ENCODE measurements at places on chromosomes 7 and 10.

DNA sequence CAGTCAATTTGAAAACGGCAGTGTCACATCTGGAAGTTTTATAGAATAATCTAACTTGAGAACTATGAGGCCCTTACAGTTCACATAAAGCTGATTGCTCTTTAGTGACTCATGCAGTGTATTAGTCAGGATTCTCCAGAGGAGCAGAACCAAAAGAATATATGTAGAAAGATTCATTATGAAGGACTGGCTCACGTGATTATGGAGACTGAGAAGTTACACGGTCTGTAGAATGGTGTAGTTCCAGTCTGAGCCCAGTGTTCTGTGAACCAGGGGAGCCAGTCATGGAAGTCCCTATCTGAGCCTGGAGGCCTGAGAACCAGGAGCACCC lies 21.5 kb downstream of the RBM33 start:
- no peak for DNase-seq

GRCh38 chr7:139734395-139734794 lies 43.4 kb downstream of the HIPK2 start:
- DNase-seq = no peak

DNA sequence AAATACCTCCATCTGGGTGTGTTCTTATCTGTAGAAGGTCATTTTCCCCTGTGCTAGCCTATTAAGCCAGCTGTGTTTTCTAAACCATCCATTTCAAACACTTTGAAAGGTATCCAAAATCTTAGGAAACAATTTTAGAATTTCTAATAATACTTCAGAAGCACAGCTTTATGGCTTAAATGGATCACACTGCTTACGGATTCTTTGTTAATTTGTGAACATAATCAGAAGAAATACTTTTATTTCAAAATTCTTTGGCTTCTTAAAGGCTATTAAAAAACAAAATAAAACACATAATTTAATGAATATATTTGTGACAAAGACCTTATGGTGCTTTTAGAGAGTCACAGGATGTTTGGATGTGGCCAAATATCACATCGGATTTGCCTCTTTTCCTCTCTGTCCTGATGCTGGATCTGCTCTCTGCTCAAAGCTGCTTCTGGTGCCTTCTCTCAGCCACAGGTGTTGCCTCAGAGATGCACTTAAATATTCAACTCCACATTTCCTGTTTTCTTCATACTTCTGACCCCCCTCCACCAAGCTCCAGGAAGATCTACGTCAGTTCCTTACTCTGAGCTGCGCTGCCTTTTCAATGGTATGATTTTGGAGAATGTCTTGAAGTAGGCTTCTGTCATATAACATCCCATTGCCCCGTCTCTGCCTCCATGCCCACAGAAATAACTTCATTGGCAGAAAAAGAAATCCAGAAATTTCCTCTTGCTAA lies 230.6 kb downstream of the MLLT10 start:
- DNase-seq = no peak

GRCh38 chr10:6218692-6219493 lies 16.2 kb downstream of the PFKFB3 start:
- no peak for DNase-seq

- DNase-seq = no peak
Observed at GRCh38 chr7:131637859-131638258, 81.4 kb upstream of the PODXL start.

DNA sequence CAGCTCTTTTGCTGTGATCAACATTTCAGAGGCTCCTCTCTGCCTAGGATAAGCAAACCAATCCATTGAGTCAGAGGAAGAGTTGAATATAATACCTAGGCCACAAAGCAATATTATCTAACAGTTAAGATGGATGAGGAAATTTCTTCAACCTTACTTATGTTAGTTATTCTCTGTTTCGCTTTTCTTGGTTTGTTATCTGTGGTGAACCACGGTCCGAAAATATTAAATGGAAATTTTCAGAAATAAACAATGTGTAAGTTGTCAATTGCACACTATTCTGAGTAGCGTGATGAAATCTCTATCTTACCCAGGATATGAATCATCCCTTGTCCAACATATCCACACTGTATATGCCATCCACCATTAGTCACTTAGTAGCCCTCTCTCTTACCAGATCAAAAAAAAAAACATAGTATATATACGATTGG lies 1.5 kb upstream of the HTR7 start:
- DNase-seq = no peak

DNA sequence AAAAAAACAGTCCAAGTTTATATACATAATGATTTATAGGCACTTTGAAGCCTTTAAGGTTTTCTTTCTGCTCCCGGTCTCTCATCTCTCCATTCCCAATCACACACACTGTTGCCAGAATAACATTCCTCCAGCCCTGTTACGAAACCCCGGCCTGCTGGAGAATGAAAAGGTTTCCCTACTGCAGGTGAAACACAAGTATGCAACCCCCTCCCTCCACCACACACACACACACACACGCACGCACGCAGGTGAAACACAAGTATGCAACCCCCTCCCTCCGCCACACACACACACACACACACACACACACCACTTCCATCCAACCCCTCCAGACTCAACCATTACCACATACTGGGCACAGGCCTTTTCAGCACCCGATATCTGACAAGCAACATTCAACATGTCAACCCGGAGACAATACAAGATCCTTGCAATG lies 87.5 kb downstream of the PARD3 start:
- no peak for DNase-seq

DNA sequence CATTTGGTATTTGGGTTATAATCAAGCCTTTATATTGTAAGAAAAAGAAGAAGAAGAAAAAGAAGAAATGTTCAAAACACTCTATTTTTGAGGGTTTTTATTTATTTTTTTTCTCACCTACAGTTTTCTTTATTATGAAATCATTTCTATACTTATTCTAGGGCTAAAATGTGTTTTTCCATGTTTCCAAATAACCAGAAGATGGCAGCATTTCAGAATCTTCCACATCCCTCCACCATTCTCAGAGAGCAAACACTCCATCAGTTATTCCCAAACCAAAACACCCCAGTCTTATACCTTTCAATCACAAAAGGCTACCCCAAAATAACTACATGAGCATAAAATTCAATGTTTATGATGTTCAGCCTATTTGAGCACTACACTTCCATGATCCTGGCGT lies 38.7 kb upstream of the PPP1R17 start:
- no peak for DNase-seq

- no peak for DNase-seq
Observed at GRCh38 chr10:82908751-82909150, 1033.8 kb downstream of the NRG3 start.

GRCh38 chr10:34804306-34804705 lies 10.8 kb downstream of the PARD3 start:
- no peak for DNase-seq

DNA sequence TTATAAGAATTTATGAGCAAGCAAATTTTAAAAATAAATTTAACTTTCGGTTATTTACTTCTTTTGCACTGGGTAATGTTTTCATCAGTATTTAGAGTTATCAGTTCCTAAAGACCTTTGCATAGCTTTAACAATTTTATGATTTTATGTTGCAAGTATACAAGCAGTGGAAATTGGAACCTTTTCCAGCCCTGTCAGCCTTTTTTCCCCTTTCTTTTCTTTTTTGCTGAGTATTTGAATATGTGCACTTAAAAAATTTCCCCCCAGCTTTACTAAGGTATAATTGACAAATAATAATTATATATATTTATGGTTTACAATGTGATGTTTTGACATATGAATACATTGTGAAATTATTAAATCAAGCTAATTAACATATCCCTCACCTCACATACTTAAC lies 62.6 kb downstream of the MKLN1 start:
- no peak for DNase-seq

GRCh38 chr7:123876557-123877256 lies 31.7 kb downstream of the HYAL4 start:
- no peak for DNase-seq

- DNase-seq = no peak
Observed at GRCh38 chr10:127257395-127257794, 61.0 kb upstream of the INSYN2A start.

GRCh38 chr7:28556671-28557070 lies 144.4 kb downstream of the CREB5 start:
- no peak for DNase-seq

- no peak for DNase-seq
Observed at GRCh38 chr10:73743327-73743904, 756 bp upstream of the SEC24C start.

- no peak for DNase-seq
Observed at GRCh38 chr10:124378881-124379471, 39.7 kb downstream of the OAT start.

DNA sequence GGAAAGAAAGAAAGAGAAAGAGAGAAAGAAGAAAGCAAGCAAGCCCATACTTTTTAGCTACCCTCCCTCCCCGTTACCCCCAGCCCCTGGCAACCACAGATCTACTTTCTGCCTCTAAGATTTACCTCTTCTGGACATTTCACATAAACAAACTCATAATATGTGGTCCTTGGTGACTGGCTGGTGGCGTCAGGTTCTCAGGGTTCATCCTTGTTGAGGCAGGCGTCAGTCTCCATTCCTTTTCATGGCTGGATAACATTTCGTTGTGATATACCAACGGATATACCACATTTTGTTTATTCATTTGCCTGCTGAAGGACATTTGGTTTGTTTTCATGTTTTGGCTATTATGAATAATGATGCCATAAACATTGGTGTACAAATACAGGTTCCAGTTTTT lies 30.5 kb downstream of the CDH23 start:
- DNase-seq = no peak

DNA sequence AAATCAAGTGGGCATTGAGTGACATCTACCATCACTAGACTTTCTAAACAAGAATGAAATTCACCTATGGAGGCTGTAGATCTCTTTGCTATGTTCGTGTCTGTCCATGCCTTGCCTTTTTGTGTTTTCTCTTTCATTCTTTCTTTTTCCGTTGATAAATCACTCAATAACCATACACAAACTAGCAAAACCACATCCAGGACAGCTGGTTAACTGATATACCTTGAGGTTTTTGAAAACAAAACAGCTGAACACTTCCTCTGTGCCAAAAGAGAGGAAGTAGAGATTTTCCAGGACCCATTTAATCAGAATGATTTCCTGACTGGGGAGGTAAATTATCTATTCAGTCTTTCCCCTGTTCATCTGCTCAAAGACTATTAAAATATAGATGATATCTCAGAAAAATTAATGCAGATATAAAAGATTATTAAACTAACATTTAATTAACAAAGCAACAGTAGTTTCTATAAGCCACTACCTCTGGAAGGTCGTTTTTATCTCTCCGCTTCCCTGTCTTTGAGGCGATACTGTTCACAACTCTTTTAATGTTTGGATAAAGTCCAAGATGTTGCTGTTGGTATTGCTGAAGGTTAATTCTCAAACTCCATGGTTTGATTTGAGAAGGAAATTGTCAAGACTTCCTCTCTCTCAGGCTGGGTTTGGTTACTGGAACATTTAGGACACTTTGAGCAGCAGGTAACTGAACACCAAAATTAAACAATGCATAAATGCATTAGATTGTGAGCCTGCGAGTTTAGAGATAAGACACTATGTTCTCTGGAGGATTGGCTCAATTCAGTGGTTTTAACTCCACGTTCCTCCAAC lies 24.4 kb upstream of the C10orf67 start:
- no peak for DNase-seq

DNA sequence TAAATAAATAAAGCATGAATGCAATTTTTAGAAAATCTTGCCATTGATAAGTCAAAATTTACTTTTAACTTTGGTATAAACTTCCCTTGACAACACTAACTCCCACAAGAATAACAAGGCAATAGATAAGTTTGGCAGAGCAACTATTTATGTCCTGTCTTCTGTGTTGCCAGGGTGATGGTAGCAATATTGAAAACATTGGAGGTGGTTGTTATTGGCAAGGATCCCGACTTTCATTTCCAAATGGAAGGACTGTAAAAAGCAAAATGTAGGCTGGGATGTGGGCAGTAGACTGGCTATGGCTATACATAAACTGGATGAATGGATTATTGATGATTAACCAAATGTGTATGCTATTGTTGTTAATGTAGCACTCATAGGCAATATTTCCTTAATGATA lies 134.9 kb upstream of the CACNA2D1 start:
- no peak for DNase-seq

GRCh38 chr7:3300221-3300650 lies 816 bp upstream of the SDK1 start:
- DNase-seq = no peak

GRCh38 chr10:77309092-77309491 lies 328.5 kb downstream of the KCNMA1 start:
- no peak for DNase-seq

- DNase-seq = no peak
Observed at GRCh38 chr7:73901231-73901822, 40.4 kb downstream of the TMEM270 start.

DNA sequence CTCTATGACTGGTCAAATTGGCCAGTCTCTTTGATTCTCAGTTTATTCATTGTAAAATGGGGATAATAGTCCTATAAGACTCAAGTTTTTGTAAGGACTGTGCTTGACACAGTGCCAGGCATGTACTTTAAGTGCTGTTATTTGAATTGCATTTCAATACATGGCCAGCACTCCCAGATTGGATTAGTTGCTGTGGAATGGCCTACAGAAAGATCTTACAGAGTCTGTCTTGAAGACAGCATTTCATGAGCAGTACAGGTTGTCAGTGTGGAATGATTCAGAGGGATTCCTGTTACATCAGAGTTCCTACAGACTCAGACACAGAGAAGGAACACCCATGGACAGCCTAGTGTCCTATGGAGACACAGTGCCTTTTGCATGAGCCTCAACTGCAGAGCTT lies 238.1 kb upstream of the BMPER start:
- no peak for DNase-seq

- no peak for DNase-seq
Observed at GRCh38 chr7:119197172-119197876, 972.8 kb downstream of the ANKRD7 start.

DNA sequence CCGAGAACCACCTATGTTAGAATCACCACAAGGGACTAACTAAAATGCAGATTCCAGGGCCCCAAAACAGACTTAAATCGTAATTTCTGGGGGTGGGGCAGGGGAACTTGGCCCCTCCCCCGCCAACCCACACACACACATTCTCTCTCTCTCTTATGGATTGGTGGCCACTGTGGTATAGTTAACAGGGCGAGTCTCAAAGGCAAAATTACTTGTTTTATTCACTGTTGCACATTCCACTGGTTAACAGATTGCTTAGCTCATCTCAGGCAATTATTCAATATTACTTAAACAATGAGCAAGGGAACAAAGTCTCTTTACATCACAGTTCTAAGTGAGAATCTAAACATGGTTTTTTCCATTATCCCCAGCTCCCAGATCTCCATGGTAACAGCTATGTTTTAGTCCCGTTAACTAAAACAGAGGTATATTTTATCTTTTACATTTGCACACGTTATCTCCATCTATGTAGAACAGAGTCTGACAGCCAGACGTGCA lies 38.5 kb downstream of the IGF2BP3 start:
- DNase-seq = no peak

All from stimulated activated CD8-positive, alpha-beta memory T cell treated with anti-CD3 and anti-CD28 coated beads, Interleukin-15, amount 100 ng/mL, for 4 hours (primary cell).